Upper lobe of right lung (tissue), 1 donor: ENCODE measurements at places on chromosomes 2 and 18.

DNA sequence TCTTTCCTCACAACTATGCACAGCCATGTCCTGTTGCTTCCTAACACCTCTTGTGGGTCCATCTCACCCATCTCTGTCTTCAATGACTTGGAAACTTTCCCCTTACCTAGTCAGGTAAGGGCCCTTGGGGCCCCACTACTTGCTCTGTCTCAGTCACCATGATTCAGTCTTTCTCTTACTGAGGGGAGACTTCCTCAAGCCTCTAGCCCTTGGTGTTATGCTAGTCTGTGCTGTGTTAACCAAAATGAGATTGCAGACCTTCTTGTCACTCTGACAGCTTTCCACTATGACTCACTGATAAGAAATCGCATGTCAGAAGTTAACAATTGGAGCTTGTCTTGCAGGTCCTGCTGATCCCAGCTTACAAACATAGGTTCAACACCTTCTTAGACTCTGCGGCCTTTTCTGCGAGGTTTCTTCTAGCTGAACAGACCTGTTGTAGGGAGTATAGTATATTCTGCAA, 65.3 kb downstream of the WDR75 start:
- no peak for DNase-seq

- DNase-seq = no peak
These were observed 10.7 kb downstream of the C2orf74 start for GRCh38 chr2:61172671-61173070.

DNA sequence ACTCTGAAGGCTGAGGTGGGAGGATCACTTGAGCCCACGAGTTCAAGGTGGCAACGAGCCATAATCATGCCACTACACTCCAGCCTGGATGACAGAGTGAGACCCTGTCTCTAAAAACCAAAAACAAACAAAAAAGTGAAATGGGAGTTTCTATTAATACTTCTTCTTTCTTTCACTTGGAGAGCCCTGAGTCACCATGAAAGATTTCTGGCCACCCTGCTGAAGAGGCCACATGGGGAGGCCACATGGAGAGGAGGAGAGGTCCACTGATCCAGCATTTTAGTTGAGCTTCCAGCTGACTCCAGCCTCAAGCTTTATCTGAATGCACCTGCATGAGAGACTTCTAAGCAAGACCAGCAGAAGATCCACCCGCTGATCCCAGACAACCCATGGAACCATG, 74.2 kb upstream of the LAPTM4A start:
- DNase-seq = no peak

DNA sequence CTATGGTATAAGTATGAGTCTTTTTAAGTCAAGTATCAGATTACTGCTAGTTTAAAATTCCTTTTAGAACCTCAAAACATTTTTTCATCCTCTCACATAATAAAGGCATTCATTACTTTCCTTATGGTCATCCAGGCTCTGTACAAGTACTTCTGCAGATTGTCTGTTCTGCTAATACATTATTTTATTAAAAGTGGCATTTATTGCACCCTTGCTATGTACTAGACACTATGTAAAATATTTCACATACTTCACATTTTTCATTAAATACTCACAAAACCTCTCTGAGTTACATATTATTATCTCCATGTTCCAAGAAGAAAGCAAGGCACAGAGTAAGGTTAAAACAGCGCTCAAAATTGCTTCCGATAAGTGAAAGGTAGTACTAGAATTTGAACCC, 84.1 kb downstream of the RAPH1 start:
- DNase-seq = no peak

- no peak for DNase-seq
These were observed 41.1 kb upstream of the NAB1 start for GRCh38 chr2:190607657-190608357.

- no peak for DNase-seq
These were observed 305.4 kb upstream of the HS6ST1 start for GRCh38 chr2:128623776-128624761.

GRCh38 chr18:26540043-26540628, 8.2 kb downstream of the KCTD1 start:
- DNase-seq = no peak

DNA sequence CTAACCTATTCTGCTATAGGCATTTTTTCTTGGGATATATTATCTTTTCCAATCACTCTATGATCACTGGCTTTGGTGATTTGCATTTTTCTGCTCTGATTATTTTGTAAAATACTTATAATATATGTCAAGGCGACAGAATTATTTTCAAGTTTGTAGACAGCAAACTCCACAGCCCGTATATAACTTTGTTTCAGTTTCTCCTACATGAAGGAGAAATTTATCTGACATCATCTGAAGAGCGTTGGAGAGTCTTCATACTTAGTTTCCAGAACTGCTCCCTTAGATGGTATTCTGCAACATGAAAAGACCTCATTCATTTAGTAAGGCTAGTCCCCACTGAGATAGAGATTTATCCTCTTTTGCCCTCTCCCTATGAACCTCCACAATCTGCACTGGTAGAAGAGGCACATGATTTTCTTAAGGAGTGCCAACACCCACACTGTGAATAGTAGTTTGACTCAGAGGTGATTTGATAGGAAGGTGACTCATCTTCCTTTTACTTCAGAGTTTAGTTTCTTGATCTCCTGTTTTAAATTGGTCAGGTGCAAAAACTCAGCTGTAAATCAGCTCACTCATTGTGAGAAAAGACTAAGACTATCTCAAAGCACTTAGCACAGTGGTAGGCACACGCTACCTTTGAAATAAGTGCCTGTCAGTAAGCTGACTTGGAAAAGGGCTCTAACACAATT, 1848.6 kb upstream of the CELF4 start:
- DNase-seq = no peak

GRCh38 chr2:151177756-151178155, 83.9 kb downstream of the RBM43 start:
- DNase-seq = no peak

DNA sequence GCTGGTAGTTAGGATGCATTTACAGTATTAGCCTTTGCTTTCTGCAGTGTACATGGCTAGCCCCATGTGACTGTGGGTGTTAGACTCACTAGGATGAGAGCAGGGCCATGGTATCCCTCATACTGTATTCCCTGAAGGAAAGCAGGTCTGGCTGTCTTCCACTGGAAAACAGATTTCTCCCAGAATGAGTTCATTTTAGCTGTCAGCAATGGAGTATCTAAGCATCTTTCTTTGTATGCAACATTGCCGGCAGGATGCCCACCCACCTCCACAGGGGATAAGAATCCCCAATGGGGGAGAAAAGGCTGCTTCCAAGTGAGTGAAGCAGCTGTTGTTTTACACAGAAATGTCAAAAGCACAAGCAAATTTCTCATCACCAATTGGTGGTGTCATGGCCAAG, 142.7 kb upstream of the KLHL14 start:
- no peak for DNase-seq

DNA sequence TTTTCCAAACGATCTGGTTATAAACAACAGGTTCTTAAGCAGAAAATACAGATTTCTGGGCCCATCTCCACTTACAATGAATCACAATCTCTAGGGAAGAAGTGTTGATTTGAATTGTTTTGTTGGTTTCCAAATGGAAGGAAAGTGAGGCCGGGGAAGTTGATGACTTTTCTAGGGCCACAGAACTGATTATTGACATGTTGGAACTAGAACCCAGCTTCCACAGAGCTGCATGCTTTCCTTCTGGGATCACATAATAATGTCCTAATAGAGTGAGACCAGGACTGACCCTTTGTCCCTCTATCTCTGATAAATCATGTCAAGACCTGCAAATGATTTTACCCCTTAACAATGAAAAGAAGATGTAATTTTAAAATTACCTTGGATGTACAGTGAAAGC, 332.2 kb downstream of the OSR1 start:
- DNase-seq = no peak

DNA sequence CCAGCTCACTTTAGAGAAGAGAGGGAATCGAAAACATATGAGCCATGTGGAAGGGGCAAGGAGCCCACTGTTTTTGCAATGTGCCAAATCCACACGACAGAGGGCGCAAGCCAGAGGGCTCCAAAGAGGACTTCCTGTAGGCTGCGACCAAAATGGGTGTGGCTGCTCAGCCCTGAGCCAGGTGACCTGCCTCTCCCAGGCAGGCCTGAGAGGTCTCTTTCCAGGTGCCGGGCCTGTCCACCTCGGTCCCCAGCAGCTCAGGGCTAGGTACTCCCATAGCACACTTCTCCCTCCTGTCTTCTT, 153.8 kb downstream of the TTC32 start:
- DNase-seq = no peak

DNA sequence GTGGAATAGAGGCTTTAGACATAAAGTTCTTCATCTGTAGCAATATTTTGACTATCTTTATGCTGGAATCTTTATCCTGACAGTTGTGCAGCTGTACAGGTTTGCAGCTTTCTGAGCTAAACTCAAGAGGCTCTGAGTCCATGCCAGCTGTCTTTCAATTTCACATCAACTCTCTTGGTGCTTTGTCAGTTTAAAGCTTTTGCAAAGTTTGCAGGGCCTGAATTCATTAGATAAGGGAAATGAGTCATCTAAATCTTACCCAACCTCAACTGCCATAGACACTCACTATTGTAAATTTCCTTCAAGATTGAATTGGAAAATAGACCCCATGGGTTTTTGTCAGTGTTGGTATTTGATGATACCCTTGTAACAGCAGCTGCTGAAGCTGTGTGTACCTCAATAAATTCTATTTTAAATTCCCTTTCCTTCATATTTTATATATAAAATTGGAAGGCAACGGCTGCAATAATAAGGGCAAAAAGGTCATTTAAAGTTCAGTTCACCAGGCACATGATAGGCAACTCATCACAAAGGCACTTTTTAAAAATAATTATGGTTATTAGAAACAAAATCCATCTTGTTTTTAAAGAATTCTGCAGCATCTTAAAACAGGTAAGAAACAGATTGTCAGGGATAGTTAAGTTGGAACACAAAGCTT, 169.9 kb upstream of the SLC39A10 start:
- DNase-seq = no peak

- DNase-seq = no peak
These were observed 1989.9 kb upstream of the CELF4 start for GRCh38 chr18:39555496-39555895.

DNA sequence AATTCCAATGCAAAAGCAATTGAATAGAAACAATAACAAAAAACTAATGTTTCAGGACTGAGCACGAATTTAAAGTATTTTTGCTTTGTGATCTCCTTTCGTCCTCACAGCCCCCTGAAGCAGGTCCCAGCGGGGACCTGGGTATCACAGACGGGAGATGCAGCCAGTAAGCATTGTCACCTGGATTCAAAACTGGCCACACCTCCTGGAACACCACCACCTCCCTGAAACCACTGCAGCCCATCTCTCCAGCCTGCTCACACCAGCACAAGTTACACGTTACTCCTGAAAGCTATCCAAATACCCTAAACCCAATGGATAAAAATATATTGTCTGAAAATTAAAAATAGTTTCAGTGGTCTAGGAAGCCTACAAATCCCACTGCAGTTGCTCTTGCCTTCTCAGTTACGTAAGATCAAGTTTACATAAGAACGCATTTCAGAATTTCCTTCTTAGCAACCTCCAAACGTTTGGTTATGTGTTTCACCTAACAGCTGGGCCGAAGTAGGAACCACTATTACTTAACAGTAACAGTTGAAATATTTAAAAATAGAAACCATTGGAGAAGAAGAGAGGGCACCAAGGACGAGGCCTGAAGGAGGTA, 178.0 kb downstream of the HDAC4 start:
- DNase-seq = no peak

GRCh38 chr2:7070483-7070882, 153.3 kb downstream of the RNF144A start:
- no peak for DNase-seq

- no peak for DNase-seq
These were observed 85.6 kb downstream of the CD8B2 start for GRCh38 chr2:106572541-106573450.

GRCh38 chr2:172079416-172079815, 5.9 kb upstream of the DLX1 start:
- no peak for DNase-seq

GRCh38 chr2:47128705-47129104, 26.4 kb downstream of the STPG4 start:
- DNase-seq = no peak

DNA sequence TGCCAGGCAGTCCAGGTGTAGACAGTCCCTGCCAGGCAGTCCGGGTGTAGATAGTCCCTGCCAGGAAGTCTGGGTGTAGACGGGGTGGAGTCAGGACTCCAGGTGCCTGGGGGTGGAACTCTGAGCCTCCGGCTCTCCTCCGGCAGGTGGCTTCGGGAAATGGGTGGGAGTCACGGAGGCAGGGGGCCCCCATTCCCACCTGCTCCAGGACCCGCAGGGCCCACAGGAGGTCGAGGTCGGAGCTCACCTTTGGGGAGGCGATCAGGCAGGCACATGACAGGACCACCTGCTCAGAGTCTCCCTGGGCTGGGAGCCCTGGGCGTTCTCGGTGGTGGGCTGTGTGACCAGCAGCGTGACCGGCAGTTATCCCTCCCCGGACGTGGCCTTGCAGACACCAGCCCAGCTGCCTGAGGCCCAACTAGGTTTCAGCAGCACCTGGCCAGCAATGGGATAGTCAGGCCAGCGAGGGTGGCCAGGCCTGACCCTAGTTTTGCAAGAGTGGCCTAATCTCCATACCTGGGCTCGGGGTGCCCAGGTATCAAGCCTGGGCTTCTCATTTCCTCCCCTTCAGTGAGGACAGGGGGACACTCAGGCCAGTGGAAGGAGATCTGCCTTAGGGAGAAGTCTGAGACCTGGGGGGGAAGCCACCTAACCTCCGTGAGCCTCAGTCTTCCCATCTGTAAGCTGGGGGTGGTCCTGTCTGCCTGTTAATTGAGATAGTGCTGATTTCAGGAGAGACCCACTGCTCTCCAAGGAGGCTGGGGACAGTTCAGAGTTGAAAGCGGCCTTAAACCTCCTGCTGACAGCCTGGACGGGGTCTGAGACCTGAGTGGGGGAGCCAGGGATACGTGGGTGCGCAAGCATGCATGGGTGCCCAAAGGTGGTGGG, 13.2 kb downstream of the GPC1 start:
- DNase-seq = no peak

DNA sequence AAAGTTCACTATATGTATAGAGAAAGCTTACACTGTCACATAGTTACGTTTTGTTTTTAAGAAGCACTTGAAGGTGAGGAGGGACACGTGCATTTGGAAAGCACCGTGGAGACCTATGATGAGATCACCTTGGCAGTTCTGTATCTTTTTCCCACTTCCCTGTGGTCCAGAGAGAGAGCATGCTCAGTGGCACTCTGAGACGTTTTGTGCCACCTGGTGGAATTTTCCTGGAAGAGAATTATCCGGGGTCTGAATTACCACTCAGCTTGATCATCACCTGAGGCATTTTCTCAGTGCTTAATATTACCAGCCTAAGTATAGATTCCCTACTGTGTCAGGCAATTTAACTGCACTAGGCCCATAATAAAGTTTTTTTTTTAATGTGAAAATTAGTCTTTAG, 469.4 kb upstream of the SMIM21 start:
- no peak for DNase-seq
